Renal pelvis (tissue), 12 donors: ENCODE measurements at places on chromosomes 12 and 14.
A peak's percentile ranks its signal among the peaks of the same experiment; 100 is the strongest.

- DNase-seq, result peak; percentile 75
Measured at GRCh38 chr14:96104469-96105057, 65.4 kb downstream of the C14orf132 start.

GRCh38 chr12:120914794-120915193, 10.6 kb upstream of the SPPL3 start:
- DNase-seq, result no peak

DNA sequence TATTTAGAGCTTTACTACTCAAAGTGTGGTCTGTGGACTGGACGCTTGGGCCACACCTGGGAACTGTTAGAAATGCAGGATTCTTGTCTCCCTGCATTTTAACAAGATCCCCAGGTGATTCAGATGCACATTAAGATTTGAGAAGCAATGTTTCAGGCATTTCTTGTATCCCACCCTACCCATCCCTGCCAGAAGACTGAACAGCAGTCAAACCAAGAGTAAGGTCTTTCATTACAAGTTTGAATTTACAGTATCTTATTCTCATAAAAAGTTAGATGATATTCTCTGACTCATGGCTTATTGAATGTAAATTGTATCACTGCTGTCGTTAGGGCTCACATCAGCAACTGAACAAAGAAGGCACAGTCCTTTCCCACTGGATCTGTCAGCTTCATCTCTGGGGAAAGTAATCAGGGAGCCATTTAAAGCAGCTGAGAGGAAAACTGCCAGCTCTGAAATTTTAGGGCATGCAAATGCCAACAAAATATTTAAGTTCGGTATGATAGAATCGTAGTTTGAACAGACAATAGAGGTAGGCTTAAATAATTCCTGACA, 141.1 kb downstream of the AKAP6 start:
- DNase-seq, result no peak

DNA sequence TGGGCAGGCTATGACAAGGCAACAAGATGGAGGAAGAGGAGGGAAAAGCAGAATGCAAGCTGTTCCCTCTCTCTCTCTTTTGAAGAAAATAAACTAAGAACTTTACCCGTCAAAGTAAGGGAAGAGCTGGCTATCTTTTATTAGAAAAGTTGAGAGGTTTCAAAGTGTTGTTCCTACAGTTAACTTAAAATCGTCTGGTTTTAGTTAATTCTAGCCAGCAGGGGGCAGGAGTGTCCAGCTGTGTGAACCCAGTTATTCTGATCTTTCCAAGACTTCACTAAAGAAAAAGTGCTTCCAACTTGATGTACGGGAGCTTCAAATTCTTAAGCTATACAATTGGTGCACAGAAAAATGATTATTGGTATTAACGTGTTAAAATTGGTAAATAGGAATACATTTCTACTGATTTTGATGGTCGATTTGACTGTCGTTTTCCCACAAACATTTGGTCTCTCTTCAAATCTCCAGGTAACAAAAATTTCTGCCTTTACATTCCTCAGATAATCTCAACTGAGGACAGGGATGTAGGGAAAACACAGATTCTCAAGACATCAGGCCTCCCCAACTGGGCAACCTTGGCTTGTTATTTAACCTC, 28.4 kb upstream of the MON2 start:
- DNase-seq, result peak; percentile 53

DNA sequence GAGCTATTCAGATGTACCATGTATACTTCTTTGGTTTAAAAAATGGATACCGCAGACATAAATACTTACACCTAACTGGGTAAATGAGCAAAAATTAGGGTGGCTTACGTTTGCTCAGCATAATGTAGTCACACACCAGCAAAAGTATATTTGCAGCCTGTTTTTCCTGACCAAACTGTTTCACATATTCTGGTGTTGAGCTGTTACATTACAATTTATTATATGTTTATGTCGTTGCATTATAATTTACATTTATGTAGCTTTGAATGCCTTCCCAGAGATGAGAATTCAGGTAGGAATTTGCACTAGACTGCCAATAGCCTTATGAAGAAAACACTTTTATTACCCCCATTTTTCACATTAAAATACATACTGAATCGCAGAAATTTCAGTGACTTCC, 183.3 kb downstream of the PTPRO start:
- DNase-seq, result no peak

- no peak for DNase-seq
Measured at GRCh38 chr12:85425349-85425612, 145.3 kb downstream of the ALX1 start.

DNA sequence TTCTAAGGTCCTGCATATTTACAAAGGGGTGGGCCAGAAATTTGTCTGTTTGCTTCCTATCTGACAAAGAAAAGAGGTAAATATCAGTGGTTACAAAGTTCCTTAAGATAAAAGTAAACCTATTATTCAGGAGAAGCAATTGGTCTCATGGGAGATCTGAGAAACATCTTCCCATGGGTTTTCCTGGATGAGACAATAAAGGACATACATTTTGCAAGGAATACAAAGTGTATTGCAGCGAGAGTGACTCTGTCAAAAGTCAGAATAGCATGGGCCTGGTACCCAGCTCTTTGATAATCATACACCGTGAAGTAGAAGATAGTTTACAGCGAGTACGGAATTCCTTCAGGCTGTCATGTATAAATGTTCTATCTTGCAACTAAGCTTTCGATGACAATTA, 14.2 kb downstream of the LRRK2 start:
- DNase-seq, result no peak

DNA sequence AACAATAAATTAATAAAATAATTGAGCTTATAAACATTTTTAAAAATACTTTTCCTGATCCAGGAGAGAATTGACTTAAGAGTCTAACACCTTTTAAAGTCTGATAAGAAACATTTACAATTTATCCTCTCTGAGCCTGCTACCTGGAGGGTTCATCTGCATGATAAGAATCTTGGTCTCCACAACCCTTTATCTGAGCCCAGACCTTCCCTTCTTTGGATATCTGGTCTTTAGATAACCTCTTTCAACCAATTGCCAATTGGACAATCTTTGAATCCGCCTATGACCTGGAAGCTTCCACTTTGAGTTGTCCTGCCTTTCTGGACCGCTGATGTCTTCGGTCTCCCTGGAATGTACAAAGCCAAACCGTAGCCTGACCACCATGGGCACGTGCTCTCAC, 1393.3 kb upstream of the TMEM132C start:
- DNase-seq, result no peak

DNA sequence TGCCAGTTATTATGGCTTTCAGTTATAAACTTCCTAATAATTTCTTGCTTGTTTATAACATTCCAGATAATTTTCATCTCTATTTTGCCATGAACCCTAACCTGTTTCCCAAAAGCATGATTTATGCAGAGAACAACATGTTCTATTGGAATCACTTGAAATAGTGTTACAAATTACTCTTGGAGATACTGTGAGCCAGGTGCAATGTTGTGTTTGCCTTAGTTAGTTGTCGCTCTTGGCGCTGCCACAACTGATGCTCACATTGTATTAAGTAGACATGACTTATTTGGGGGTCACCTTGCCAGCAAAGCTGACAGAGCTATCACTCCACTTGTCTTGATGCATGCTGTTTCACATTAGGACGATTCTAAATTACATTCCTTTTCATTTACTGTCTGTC, 49.4 kb downstream of the TSPAN8 start:
- no peak for DNase-seq

DNA sequence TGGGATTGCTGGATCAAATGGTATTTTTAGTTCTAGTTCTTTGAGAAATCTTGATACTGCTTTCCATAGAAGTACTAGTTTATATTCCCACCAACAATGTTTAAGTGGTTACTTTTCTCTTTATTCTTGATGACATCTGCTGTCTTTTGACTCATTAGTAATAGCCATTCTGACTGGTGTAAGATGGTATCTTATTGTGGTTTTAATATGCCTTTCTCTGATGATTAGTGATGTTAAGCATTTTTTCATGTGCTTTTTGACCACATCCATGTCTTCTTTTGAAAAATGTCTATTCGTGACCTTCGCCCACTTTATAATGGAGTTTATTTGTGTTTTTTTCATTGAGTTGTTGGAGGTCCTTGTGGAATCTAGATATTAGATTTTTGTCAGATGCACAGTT, 865.7 kb downstream of the SLC6A15 start:
- no peak for DNase-seq

GRCh38 chr14:25086821-25087396, 37.0 kb upstream of the STXBP6 start:
- no peak for DNase-seq

DNA sequence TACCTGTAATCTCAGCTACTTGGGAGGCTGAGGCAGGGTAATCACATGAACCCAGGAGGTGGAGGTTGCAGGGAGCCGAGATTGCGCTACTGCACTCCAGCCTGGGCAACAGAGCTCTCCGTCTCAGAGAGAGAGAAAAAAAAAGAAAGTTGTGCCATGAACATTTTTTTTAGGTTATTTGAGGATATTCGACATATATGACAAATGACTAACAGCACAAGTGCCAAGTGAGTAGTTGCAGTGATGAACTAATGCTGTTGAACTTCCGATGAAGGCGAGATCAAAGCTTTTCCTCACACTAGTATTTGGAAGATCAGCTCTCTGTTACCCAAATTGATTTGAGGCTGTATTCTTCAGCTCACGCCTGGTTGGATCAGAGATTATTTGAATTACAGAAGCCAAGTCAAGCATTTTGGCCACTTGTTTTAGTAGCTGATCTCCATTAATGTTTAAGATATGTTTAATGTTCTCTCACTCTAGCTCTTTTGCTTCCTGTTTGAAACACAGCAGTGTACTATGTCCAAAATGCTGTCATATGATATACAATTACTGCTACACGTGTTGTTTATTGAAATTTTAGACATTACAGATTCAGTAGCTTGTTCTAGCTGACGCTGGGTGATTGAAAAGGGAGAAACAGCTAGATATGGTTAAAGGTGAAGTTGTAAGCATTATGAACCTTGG, 43.4 kb downstream of the WDR20 start:
- DNase-seq, result no peak

DNA sequence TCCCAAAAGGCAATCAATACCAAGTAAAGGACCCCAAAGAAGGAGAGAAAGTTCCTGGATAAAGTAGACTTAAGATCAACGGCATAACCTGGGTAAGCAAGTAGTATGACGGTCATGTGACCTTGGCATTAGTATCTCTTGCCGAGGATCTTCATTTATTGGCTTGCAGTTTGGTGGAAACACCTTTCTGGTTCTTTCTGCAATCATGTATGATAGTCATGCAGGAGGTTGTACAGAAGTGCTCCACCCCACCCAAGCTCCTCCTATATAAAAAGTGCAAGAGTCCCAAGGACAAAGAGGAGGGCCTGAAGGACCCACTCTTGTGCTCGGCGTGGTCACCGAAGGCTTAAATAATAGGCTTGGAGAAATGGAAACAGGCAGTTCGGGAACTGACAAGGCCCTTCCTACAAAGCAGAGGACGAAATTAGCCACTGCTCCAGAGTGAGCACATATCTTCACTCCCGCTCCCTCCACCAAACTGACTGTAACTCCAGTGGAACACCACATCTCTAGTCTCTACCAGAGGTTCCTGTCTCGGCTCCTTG, 750 bp downstream of the CS start:
- peak; percentile 16 for DNase-seq

DNA sequence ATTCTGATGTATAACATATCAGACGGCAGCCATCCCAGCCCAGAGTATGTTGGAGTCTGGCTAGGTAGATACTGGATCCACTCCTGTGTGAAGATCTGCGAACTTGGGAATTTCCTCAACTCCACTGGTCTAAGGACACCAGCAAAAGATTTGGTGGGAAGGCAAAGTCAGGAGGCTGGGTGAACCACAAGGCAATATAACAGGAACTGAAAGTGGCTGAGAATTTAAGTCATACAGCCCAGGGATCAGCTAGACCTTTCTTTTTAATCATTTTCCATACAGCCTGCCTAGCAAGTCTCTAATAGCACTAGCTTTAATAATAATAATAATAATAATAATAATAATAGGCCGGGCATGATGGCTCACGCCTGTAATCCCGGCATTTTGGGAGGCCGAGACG, 34.8 kb downstream of the BRAP start:
- no peak for DNase-seq

DNA sequence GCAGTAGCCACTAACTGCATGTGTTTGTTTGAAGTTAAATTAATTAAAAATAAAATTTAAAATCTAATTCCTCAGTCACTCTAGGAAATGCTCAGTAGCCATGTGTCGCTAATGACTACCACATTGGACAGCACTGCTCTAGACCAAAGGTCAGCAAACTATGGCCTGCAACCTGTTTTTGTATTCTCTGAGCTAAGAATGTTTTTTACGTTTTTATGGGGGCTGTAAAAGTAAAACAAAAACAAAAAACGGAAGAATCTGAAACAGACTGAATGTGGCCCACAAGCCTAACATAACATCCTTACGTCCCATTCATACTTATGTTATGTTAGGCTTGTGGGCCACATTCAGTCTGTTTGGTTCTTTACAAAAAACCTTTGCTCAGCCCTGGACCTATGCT, 57.8 kb downstream of the LIN52 start:
- DNase-seq, result no peak

DNA sequence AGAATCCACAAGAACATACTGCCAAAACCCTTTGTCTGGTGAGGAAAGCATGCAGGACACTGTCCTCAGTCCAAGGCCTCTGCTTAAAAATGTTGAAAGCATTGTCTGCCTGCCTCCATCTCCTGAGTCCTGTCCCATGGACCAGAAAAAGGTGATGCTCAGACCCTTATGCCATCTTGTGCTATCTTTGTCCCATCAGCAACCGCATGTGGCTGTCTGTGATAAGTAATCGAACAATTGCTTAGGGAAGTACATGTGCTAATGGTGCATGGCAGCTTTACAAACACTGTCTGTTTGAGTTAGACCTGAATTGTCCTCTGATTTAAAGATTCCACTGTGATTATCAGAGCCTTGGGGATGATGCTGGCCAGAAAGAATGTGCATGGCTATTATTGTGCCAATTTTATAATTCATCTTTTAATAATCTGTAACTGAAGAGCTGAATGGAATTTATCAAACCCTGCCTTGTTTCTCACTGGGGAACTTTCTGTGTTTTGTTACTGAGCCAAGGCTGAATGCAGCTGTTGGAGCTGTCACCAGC, 177.5 kb downstream of the DACT1 start:
- DNase-seq, result no peak

DNA sequence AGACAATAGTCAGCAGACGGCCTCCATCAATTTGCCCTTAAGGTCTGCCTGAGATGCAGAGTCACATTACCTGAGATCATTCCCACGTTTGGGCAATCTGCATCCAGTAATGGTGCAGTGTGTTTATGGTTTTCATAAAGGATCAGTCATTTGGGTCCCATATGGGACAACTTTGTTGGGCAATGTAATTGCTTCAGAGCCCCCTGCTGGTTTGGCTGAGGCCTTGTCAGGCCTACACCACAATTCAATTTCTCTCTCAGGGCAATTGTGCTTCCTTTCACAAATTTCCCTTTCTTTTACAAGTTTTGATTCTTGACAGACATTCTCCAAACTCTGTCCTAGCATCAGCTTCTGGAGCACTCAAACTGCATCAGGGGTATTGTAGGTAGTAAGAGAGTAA, 191.2 kb upstream of the SSTR1 start:
- DNase-seq, result no peak

GRCh38 chr12:82966001-82966559, 279.4 kb downstream of the TMTC2 start:
- DNase-seq, result no peak

- no peak for DNase-seq
Measured at GRCh38 chr14:51004352-51004800, 60.1 kb upstream of the PYGL start.

GRCh38 chr12:88111074-88111652, 30.7 kb downstream of the CEP290 start:
- DNase-seq, result peak; percentile 35

- no peak for DNase-seq
Measured at GRCh38 chr12:15458008-15458407, 135.7 kb downstream of the PTPRO start.

- no peak for DNase-seq
Measured at GRCh38 chr14:58985786-58986185, 202.7 kb upstream of the DAAM1 start.

GRCh38 chr14:58771016-58771415, 133.3 kb downstream of the DACT1 start:
- DNase-seq, result no peak
